ENCODE measurements at places on chromosomes 4 and X.

DNA sequence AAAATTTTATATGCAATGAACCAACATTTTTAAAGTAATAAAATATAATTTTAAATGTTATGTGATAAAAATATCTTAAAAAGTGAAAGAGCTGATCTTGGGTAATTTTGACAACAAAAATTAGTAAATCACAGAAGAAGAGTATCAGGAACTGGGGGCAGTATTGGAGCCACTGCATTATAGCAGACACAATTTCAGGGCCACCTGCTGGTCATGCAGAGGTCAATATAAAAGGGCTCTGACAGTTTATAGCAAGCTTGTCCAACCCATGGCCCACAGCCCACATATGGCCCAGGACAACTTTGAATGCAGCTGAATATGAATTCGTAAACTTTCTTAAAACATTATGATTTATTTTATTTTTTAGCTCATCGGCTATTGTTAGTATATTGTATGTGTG lies 13.0 kb upstream of the LEF1 start:
- DNase-seq: no peak

GRCh38 chr4:181911420-181911819 lies 331.8 kb upstream of the TENM3 start:
- no peak for DNase-seq

DNA sequence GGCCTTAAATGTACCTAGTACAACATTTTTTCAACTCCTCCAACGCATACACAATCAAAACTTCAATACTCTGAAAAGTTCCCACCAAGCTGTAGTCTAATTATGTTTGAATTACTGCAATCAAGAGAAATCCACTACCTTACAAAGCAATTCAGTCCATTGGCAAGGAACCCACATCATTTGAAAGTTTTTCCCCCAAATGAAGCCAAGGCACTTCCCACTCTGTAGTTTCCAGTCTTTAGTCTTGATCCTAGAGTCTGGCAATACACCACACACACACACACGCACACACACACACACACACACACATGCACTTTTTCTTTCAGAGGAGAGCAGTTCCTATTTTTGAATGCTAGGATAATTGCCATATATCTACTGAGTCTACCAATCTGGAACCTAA lies 79.6 kb downstream of the ANTXR2 start:
- DNase-seq: no peak

GRCh38 chrX:140712413-140713173 lies 3.0 kb downstream of the LINC00632 start:
- DNase-seq: no peak

- no peak for DNase-seq
Measured at GRCh38 chr4:13615161-13615560, 12.4 kb downstream of the BOD1L1 start.

DNA sequence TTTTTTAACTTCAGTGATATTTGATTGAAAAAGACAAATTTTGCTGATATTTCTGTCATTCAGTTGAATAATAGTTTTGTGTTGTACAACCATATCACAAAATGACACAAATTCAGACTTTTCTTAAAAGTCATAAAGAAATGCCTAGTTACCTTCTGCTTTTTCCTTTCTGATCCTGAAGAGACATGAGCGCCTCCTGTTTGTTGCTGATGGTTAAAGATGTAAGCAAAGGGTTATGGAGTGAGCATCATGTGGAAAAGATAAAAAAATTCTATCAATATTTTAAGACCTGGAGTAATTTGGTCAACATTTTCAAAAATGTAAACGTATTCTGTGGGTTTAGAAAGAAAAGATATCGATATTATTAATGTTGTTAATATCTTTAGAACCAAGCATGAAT lies 669.9 kb upstream of the NR3C2 start:
- DNase-seq: no peak

DNA sequence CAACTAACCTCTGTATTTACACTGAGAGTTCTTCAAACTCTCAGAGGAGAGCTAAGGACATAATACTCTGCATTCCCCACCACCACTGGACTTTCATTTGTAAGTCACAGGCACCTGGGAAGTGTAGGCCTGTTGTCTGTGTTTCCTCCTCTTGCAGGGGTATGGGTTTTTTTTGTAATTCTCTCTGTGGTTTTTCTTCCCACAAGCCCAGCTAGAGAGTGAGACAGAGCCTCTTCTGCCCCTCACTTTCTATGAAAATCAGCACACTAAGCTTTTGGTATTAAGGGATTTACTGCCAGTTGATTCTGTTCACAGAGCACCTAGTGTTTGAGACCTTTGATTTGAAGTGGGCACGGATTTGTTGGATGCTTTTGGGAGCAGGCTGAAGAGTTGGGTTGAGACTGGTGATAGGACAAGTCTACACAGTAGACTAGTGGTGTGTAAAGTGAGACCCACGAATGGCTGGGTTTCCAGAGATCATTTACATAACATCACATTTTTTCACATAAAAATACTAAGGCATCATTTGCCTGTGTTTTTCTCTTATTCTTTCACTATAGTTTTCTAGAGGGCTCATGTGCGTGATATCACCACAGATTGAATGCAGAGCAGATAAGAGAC lies 28.9 kb upstream of the WDR17 start:
- DNase-seq: no peak

GRCh38 chr4:128427832-128428366 lies 140.3 kb upstream of the PGRMC2 start:
- DNase-seq: no peak

DNA sequence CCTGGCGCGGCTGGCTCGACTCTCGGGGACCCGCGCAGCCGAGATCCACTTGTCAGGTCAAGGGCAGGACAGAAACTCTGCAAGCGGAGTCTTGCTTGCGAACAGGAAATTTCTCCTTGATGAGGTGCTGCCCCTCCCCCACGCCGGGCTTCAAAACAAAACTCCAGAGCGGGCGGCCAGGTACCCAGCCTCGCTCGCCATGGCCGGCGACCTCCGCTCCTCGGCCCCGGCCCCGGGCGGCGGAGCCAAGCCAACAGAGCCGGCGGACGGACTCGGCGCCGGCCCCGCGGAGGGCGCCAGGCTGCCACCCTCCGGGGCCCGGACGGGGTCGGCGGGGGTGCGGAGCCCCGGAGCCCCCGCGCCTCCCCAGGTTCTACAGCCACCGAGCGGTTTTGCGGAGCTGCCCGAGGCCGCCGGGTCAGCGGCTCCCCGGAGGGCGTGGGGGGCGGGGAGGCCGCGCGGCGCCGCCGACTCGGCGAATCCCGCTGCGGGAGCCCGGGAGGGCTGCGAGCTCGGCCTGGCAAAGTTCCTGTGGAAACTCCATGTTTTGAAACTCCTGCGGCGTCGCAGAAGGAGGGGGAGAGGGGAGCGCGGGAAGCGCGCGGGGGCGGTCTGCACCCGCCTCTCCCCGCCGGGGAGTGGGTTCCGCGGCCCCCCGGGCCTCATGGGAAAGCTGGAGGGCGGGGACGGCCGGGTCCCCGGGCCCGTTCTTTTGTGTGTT lies 11.7 kb upstream of the BCOR start:
- DNase-seq: no peak

GRCh38 chr4:117907646-117908045 lies 126.6 kb upstream of the NDST3 start:
- no peak for DNase-seq

- DNase-seq: peak; percentile 86
Measured at GRCh38 chr4:112751447-112751846, 114.5 kb downstream of the LARP7 start.

DNA sequence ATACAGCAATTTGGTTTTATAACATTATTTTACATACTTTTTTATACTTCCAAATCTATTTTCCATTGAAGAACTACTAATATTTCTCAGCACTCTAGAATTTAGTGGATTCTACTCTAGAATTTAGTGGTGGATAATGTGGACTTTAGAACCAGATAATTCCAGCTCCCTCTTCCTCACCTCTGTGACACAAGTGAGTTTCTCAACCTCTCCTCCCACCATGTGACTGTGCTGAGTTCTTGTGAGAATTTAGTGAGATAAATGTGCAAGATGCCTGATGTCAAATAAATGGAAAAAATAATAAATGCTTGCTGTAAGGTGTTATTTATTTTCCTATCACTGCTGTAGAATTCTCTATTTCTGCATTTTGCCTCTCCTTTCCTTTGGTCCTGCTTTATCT lies 107.3 kb downstream of the CPEB2 start:
- no peak for DNase-seq

DNA sequence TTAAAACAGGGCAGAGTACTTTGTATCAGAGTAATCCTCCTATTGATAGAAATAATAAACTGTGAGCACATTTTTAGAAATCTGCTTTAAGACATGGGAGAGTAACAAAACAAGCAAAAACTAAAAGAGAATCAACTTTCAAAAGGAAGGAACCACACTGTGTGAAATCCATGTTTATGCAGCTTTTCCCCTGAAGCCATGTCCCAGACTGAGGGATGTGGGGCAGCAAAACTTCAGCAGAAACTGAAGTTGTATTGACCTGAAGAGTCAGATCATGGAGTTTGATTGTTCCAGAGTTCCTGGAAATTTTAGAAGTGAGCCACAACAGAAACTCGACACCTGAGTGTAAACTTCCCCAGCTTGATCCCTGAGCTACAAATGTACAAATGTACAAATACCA lies 53.2 kb downstream of the COMMD8 start:
- DNase-seq: no peak

- DNase-seq: no peak
Measured at GRCh38 chr4:1515763-1516162, 109.5 kb upstream of the NKX1-1 start.

DNA sequence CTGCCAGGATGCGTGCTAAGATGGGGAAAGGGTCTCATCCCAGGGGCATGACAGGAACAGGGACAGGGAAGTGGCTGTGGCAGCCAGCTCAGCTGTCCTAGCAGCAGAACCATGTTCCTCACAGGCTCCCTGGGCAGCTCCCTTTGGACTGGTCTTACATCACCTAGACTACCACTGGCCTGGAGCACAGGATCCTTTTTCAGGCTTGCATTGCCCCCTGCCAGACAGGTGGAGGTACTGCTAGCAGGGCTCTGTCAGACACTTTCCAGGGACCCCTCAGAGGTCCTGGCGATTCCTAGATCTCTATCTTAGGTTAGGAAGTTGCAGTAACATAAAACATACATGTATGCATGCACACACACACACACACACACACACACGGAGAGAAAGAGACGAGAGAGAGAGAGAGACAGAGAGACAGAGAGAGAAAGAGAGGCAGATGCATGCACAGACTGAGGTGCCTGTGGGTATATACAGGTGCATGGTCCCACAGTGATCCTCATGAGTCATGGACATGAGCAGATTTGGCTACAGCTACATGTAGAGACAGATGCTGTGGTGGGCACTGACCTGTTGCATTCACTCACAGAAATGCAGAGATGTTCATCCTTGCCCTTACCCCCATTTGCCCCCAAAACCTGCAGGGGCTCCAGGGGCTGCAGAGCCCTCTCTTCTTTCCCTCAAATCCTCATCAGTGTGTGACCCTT lies 63.6 kb downstream of the STARD8 start:
- no peak for DNase-seq

DNA sequence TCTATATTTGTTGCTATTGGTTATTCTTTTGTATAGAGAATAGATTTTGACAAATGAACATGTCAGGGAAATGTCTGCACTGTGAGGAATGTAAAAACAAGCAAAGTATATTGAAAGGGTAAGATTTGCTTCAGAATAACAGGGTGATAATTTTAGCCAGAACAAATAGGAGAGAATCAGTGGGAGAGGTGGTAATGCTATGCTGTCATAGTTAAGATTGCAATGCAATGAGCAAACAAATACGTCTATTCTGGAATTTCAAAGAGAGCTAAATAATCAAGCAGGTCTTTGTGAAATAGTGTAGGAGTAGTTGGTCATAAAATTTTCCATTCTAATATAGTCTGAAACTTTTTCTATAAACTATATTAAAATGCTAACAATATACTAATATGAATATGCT lies 1478.4 kb downstream of the TECRL start:
- no peak for DNase-seq

DNA sequence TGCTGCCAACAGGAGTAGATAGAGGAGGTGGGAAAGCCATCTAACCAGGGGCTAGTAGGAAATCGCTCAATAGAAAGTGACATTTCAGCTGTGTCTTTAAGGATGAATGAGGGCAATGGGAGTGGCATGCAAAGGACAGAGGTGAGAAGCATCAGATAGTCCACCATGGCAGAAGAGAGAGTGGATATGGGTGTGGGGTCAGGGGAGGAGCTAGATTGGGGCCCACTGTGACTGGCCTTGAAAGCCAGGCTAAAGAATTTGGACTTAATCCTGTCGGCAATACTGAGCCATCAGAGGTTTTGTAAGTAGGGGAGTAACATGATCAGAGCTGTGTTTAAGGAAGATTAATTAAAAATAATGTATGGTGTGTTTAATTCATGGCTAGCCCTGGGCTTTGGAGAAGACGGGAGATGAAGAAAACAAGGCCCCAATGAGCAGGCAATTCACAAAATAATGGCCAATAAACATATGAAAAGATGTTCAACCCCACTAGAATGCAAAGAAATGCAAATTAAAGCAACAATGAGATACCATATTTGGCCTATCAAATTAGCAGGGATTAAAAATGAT lies 98.1 kb upstream of the PJA1 start:
- DNase-seq: no peak

DNA sequence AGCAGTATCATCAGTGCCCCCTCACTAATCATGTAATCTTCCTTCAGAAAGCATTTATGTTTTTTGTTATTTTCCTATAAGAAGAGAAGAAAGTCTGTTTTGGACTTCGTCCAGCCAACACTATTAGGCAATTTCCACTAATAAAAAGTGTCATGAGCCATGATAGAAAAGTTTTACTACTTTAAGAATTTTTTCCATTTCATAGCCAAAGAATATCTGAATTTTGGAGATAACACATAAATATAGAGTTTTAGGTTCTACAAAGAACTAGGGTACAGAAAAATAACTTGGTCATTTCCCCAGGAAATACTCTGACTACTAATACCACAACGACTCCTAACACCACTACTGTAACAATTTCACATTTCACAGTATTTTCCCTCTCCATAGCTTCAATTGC lies 41.8 kb upstream of the VEGFC start:
- no peak for DNase-seq

Measured in iPS DF 19.7 (cell line).